ENCODE measurements at places on chromosomes 16 and 17. TPM values are rescaled to one million over a fixed set of nuclear protein-coding genes. Genes with fewer than 3 reads are reported as not detected.

PRSS8 gene
- total RNA-seq = not detected

DOC2A gene
- total RNA-seq = 0.22 TPM

KRTAP4-3 gene
- not detected for total RNA-seq

KRTAP17-1 gene
- 0.12 TPM for total RNA-seq

XAF1 gene
- total RNA-seq = 20.5 TPM

RNF43 gene
- total RNA-seq = under 0.01 TPM

ARHGAP44 gene
- total RNA-seq = 1.9 TPM

JMJD8 gene
- total RNA-seq = 26.1 TPM

SYT17 gene
- under 0.01 TPM for total RNA-seq

CSH1 gene
- total RNA-seq = not detected

CHD9NB gene
- total RNA-seq = 2.1 TPM

FGF11 gene
- total RNA-seq = 1.7 TPM

RHBDL1 gene
- total RNA-seq = 5.9 TPM

AKTIP gene
- 36.4 TPM for total RNA-seq

LRRC75A gene
- total RNA-seq = 3.3 TPM

HSD17B1 gene
- 2.3 TPM for total RNA-seq

MFAP4 gene
- 4.8 TPM for total RNA-seq

ANKRD40CL gene
- total RNA-seq = not detected

Data from uterine smooth muscle cell (primary cell).